CD4-positive, alpha-beta T cell treated with Interleukin-6 at 100 ng/mL for 8 hours (primary cell): ENCODE measurements at places on chromosomes 5 and 9.

- DNase-seq: no peak
These were observed 72.3 kb upstream of the PRLR start for GRCh38 chr5:35302544-35302943.

- DNase-seq: no peak
These were observed 36.5 kb upstream of the NUDT12 start for GRCh38 chr5:103598997-103599566.

- DNase-seq: no peak
These were observed 678.1 kb upstream of the ZNF608 start for GRCh38 chr5:125424402-125425141.

DNA sequence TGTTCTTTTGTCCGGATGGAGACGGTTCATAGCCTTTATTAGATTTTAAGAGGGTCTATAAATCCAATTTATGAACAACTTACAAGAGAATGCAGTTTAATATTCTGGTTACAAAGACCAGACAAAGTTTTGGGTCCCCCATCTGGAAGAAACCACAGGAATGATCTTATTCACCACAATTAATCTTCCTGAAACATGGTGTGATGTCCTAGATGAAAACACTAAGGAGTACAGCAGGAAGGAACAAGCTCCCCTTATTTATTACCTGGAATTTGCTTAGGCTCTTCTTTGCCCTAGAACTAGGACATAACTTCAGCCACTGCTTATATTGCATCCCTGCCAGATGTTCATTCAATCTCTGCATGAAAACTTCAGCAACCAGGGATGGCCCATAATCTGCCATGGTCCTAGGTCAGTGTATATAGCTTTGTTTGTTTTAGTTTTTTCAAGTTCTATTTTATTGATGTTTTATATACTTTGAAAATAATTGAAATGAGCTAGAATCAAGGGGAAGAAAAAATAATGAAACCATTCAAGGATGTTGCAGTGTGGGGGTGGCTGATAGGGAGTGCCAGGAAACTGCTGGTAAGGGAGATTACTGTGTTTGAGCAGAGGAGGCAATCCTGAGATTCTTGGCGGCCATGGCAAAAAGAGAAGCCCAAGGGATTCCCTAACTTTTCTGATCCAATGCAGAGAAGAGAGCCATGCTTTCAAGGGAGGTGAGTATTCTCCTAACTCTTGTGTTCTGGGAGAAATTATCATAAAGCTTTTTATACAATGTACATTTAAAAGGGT is 16.8 kb downstream of the TXNDC8 start:
- no peak for DNase-seq

DNA sequence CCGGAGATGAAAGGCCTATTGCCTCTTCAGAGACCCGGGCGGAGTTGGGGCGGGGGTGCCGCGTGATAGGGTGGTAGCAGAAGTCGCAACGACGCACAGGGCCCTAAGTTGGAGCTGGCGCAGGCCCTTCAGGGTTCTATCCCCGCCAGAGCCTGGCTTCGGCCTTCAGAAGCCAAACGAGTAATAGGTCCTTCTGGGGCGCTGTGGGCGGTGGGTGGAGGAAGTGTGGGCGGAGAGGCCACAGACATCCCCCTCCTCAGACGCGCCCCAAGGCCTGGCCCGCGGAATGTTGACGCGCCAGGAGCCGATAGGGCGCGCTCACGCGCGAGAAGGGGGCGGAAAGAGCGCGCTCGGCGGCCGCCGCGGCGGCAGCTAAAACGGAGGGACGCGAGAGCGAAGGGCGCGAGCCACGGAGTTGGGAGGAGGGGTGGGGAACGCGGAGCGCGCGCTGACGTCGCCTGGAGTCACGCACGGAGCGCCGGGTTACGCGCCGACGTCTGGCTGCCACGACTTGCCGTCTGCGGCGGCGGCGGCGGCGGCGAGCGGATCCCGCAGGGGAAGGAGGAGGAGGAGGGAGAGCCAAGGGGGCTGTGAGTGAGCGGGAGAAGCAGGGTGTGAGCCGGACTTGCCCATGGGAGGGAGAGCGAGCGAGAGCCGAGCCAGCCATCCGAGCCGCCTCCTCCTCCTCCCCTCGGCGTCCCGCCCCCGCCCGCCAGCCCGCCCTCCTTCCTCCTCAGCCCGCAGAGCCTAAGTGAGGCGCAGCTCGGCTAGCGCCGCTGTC is 6.4 kb upstream of the PURA start:
- peak; percentile 93 for DNase-seq

DNA sequence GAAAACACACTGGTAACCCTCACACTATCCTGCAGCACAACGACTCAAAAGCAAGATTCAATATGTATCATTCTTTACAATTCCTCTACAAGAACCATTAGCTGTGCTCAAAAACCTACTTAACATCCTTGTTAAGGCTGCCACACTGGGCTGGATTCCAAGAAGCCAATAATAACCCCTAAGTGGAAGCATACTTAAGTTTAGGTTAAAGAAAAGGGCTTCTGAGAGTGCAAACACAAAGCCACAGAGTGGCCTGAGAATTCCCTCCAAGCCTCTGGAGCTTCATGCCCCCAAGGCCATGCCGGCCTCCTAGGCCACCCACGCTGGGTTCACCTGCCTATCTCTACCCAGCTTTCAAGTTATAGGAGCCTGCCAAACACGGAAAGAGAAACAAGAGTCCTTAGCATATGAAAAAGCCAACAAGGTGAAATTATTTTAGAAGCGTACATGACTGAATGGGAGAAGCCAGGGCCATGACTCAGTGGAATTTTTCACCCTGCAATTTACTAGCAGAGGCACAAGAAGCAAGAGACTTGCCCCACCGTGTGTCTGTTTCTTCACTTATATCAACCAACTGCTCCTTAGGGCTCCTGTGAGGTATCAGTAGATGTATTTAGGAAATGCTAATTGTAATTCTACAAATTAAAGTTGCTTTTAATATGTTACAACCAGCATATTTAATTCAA is 293.0 kb downstream of the SPOCK1 start:
- no peak for DNase-seq

DNA sequence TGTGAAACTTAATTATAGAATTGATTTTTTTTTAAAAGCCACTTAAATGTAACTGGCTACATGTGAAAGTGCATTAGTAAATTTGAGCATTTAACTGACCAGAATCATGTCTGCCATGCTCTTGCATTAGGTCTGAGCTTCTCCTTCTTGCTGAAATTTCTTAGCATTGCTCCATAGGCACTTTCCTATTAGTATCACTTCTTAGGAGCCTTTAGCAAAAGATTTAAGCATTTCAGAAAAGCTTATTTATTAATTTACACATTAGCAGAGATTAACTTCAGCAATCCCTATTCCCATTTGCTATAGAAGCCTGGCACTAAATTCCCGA is 211.0 kb downstream of the SNX18 start:
- no peak for DNase-seq

- DNase-seq: no peak
These were observed 450.8 kb downstream of the NFIB start for GRCh38 chr9:13863112-13863511.

DNA sequence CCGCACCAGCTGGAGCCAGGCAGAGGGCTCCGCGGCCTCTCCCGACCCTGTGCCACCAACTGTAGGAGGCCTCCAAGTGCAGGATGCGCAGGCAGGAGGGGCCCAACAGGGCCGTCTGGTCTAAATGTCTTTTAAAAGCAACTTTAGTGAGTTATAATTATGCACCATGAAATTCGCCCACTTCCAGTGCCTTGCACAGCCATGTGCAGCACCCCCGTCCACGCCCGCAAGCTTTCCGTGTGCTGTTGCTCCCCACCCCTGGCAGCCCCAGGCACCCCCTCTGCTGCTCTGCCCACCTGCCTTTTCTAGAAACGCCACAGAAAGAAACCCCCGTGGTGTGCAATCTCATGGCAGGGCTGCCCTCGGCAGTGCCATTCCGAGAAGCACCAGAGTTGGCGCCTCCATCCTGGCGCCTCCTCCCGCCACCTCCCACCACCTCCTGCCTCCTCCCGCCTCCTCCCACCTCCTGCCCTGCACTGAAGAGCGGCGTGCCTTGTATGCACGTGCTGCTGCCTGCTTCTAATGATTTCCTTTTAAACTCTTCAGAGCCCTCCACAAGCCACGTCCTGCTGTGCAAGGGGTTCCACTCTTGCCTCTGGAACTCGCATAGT is 7.5 kb upstream of the SLC6A18 start:
- no peak for DNase-seq

DNA sequence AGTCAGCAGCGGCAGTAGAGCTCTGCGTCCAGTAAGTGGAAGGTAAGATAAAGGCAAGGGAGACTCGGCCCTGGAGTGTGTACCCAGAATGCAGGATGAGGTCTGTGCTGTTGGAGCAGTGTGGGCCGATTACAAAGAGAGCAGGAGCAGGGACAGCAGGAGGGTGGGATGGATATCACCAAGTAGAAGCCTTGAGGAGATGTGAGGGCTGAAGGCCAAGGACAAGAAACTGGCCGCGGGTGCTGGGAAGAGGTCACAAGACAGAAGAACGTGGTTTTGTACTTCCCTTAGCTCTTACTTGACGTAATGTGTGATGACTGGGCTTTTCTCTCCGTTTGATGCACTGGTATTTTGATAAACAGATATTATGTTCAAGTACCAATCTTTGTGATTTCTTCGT is 43.7 kb downstream of the OR2V1 start:
- DNase-seq: no peak

GRCh38 chr5:65721050-65721719 is 724 bp downstream of the SGTB start:
- DNase-seq: no peak

- no peak for DNase-seq
These were observed 800.6 kb downstream of the KCTD16 start for GRCh38 chr5:144971108-144971850.

DNA sequence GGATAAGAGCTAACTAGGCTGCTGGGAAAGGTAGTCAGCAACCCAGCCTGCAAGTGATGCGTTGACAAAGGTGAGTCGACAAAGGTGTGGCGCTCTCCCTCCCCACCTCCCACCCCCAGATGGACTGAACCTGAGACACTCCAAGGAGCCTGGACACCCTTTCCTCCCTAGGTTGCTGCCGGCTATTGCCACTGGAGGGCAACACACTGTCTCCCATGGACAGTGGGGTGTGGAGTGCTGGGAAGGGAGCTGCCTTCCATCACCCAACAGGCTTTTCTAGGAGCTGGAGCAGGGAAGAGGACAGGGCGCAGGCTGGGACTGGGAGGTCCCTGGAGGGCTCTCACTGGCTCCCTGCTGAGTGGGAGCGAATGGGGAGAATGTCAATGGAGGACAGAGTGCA is 75.4 kb upstream of the ARAP3 start:
- no peak for DNase-seq
